ENCODE measurements at places on chromosomes 7 and 10.

DNA sequence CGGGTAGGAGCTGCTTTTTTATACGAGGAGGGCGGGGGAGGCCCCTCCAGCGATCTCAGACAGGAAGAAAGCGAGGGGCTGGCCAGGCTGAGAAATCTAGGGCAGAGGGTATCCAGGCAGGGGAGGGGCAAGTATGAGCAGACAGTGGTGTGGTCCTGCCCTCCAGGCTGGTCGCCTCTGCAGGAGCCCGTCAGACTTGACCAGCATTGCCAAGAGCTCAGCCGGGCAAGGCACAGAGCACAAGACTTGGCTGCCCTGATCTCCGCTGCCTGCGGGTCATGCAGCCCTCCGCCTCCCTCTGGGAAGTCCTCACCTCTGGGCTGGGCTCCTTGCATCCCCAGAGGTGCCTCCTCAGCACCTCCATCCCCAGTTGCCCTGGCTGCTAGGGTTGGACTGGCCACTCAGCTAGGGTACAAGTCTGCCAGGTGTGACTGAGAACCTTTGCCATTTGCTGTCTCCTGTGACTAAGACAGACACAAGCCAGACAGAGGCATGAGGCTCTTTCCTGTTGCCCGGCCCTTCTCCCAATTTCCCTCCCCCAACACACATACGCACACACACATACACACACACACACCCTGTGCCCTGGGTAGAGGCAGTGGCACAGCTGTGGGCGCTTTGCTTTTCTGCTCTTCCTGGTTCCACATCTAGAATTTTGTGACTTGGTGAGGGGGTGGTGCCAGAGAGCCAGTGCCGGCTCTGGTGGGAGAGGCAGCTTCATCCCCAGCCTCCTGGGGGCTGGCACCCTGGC is 59.1 kb upstream of the PPIF start:
- peak; percentile 59 for DNase-seq

DNA sequence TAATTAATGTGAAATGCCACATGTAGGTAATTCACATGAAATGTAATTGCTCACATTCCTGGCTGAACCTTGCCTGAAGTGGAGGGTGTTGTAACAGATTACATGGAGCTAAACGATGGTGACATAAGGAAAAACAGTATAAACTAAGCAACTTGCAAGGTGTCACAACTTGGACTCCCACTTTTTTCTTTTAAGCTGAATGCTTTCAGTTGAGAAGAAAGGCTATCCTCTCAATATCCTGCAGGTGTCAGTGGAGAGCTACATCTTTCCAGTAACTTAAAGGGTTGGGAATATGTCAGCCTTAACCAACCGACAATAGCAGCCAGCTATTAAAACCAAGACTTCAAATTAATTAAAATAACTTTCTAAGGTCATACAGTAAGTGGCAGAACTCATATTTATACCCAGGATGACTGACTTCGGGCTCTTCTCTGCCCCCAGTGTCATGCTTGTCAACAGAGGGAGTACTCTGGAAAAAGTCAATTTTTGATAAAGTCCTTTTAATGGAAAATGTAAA is 33.7 kb downstream of the NRBF2 start:
- DNase-seq: peak; percentile 63

- no peak for DNase-seq
These were observed 1402.5 kb upstream of the CELF2 start for GRCh38 chr10:9615189-9615588.

- no peak for DNase-seq
These were observed 25.7 kb downstream of the MRPS33 start for GRCh38 chr7:140989068-140989467.

- no peak for DNase-seq
These were observed 41.6 kb downstream of the PDSS1 start for GRCh38 chr10:26739071-26739631.

GRCh38 chr10:98915911-98916310 is 319.7 kb downstream of the HPSE2 start:
- no peak for DNase-seq

DNA sequence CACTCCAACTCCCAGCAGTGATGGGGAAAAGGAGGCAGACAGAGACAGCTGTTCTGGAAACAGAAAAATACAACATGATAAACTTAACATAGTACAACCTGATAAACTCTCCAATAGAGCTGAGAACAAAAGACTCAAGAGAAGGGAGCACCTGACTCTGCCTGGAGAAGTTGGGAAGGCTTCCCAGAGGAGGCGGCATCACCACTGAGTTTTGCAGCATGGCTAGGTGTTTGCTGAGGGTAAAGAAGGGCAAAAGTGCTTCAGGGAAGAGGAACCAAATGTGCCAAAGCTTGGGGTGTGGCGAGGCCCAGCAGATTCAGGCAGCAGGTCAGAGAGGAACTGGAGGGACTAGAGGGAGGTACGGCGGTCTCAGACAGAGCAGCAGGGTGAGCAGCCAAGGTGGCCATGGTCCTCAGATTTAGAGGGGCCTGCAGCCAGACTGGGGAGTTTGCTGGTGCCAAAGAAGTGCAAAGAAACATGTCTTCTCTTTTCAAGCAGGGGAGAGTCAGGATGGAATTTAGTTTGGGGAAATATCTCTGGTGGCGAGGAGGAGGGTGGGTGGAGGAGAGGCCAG is 119.9 kb upstream of the BTBD16 start:
- DNase-seq: no peak

DNA sequence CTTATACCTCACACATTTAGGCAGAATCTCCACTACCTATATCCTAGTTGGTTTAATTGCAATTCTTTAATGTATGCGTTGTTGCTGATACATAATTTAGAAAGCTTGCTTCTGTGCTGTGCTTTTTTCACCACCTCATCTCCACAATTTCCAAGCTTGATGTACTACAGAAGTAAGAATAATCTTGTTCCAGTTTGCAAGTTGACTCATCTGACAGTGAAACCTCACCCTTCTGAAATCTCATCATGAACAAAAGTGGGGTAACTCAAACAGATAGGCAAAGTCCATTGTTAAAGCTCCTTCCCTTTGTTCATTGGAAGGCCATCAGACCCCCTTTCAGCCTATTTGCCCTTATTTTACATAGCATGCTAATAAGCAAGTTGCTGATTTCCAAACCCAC is 13.6 kb downstream of the EIF4EBP2 start:
- no peak for DNase-seq

GRCh38 chr10:12350925-12351324 is 1.6 kb downstream of the CAMK1D start:
- DNase-seq: peak; percentile 19

GRCh38 chr10:111278266-111278665 is 201.4 kb downstream of the ADRA2A start:
- no peak for DNase-seq

GRCh38 chr7:135704074-135704473 is 23.9 kb downstream of the SLC13A4 start:
- peak; percentile 1 for DNase-seq

GRCh38 chr7:73645643-73646174 is 21.4 kb upstream of the MLXIPL start:
- DNase-seq: peak; percentile 57

GRCh38 chr7:33982425-33982786 is 77.1 kb downstream of the BMPER start:
- DNase-seq: no peak

GRCh38 chr10:16386855-16387254 is 50.0 kb upstream of the PTER start:
- no peak for DNase-seq

DNA sequence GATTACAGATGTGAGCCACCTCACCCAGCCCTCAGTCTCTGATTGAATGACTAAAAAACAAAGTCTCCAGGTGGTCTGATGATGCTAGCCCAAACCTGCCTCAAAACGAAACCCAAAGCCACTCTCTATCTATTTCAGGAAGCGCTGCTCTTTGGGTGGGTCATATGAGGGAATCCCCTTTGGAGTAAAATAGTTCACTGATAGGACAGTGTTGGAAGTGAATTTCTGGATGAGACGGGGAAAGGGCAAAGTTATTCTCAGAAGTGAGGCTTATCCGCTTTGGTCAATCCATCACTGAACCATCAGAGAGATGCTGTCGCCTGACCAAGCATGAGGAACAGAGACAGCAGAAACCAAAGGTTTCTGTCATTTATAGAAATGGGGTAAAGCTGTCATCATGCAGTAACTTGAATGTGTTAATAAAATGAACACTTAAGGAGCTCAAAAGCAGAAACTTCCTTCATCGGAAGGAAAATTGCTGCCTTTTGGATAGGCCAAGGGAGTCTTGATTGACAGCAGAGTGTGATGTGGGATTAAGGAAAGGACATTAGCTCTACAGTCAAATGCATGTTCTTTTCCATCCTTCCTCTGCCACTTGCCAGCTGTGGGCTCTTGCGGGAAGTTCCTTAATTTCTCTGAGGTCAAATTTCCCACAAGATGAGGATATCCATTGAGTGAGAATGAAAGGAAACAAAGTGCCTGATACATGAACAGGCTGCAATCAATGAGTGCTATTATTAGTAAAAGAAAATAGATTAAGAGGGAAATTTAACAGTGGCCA is 64.9 kb upstream of the C1QL3 start:
- DNase-seq: no peak

DNA sequence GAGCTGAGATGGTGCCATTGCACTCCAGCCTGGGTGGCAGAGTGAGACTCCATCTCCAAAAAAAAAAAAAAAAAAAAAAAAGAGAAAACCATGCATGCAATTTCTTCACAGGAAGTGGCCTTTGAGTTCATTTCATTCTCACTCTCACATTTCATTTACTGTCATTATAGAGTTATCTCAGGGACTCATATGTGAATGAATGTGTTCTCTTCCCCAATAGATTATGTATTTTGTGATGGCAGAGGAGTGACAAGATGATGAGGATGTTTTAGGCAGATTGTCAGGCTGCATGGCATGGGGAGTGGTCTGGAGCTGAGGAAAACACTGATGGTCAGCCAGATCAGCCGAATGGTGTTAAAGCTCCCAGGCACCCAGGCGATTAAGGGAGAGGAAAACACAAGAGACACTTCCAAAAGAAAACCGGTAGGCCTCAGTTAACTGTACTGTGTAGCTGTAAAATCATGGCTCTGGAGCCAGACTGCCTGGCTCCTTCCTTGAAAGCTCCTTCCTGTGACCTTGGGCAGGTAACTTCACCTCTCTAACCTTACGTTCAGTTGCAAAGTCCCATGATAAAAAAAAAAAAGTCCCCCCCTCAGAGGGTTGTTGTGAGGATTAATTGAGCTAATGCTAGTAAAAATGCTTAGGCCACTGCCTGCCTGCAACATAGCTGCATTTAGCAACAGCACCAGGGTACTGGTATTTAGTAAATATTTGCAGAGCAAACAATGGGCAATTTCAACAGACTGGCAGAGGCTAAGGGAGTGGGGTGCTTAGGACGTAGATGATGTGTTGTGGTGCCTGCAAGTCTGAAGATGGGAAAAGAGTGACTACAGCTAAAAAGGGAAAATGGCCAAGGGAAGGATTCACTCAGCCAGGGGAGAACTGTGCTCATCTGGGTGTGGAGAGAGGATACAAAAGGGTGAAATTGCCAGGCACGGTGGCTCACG is 6.9 kb downstream of the FRAT2 start:
- no peak for DNase-seq

DNA sequence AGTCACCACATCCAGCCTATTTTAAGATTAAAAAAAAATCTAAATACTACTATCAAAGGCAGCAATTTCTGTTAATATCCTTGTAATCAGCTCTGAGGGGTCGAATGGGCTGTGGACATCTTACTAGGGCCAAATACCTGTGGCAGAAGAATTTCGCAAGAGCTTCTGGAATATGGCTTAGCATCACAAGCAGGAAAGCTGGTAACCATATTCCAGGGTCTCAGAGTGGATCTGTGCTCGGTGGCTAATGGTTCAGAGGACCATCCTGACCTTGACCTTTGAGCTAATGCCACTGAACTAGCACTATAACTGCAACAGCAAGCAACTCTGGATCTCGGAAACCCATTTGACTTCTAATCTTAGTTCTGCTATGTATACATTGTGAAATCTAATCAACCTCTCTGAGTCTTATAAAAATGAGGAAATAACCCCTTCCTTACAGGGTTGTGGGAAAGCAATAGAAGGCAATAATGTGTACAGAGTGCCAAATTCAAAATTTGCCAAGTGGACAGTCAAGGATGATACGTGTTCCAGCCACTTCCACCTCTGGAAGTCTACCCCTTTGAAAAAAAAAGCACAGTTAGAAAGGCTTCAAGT is 65.5 kb downstream of the CYP26A1 start:
- peak; percentile 82 for DNase-seq

GRCh38 chr7:82481499-82482097 is 38.0 kb upstream of the CACNA2D1 start:
- no peak for DNase-seq
